ENCODE measurements at places on chromosomes 2 and 18.

- no peak for DNase-seq
Measured at GRCh38 chr2:224969633-224970260, 72.5 kb downstream of the DOCK10 start.

DNA sequence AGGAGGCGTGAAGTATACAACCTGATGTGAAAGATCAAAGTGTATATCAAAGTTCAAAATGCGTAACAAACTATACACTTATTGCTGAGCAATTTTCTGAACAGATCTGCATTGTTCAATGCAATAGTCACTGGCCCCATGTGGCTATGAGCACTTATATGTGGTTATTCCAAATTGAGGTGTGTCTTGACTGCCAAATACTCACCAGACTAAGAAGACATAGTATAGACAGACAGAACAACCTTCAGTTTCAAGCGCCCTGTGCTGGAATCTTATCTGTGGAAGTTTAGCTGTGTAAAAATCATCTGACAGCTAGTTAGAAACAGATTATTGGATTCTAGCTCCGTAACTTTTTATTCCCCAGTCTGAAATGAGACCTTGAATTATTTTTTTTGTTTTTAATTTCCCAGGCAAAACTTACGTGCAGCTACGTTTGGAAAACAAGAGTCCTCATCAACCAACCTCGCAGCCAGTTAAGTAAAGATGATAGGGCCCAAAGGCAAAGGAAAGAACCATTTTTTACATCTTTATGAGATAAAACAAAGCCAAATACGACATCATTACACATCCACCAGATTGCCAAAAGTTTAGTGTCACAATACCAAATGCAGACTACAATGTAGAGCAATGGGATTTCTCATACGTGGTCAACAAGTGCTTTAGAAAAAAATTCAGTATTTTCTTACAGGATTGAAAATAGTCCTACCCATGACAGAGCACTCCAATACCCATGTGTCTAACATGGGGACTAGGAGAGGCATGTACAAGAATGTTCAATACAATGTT is 37.2 kb downstream of the MBOAT2 start:
- no peak for DNase-seq

GRCh38 chr2:205070889-205071288 is 525.6 kb downstream of the PARD3B start:
- no peak for DNase-seq

- DNase-seq = no peak
Measured at GRCh38 chr2:9199716-9200632, 6.6 kb upstream of the ASAP2 start.

DNA sequence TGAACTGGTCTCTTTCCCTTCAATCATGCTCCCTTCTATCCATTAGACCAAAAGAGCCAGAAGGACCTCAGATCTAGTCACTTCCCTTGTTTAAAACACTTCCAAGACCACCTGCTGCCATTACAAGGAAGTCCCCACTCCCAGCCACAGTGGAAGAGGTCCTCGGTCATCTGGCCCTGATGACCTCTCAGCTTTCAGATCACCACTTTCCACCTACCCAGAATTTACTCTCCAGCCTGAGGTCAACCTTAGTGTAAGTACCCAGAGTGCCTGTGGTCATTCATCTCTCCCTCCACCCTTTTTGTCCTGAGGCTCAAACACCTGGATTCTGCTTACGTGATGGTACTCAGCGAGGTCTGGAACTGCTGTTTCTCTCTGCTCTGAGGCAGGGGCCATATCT is 67.1 kb downstream of the MARCO start:
- DNase-seq = no peak

- no peak for DNase-seq
Measured at GRCh38 chr2:70888923-70889715, 46.6 kb upstream of the ATP6V1B1 start.

- DNase-seq = no peak
Measured at GRCh38 chr2:197539734-197540133, 23.9 kb downstream of the MOB4 start.

- no peak for DNase-seq
Measured at GRCh38 chr2:183614799-183615435, 490.7 kb downstream of the NUP35 start.

DNA sequence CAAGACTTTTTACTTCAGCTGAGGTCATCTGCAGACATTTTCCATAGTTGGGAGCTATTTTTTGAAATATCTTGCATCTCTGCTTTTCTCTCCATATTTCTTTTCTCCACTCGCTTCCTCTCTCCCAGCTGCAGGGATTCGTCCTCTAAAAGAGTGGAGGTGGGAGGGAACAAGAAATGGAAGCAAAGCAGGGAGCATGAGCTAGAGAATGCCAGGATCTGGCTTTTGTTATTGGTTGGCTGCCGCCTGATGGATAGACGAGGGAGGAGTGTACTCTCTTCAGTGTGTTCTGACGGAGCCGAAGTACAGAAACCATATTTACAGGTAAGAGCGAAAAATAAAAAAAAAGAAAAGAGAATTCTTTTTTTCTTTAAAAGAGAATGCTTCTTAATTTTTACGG is at the start of gene CSRNP3:
TSS of gene CSRNP3 (plus strand) at position 282 of the 400 bp plus-strand sequence. CDS start 125,368 bp downstream, outside the sequence.
- no peak for DNase-seq

DNA sequence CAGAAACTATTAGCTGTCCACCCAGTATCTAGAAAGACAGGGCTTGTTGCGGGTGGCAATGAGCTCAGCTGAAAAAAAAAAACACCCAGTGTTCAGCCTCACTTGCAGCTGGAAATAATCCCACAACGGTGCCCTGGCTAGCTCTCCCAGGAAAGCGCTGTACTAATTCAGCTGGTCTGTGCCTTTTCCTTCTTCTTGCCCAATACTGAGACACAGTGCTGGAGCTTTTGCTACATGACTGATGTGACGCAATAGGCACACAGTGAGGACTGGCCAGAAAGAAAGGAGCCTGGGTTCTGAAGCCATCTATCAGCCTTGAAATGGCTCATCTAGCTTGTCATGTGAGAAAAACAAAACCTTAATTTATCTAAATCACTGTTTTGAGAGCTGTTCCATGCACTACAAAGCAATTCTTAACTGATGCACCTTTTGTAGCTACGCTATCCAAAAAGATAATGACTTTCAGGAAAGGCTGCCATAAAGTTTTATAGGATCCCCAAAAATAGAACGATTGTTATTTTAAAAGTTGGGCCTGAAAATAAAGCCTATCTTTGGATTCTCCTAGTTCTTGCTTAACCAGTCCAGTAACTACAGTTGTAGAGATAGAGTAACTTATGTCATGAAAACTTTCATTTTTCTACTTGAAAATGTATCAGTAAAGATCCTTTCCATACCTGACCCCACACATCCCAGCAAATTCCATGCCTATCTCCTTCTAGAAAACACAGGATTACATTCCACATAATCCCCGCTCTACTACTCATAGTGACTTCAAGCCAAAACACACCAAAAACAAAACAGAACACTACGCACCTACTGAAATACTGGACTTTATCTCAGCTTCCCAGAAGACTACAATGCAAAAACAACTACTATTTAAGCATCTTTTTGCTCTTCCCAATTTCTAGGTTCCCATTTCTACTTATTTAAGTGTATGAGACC is 15.9 kb downstream of the KIDINS220 start:
- no peak for DNase-seq

All from stimulated activated CD4-positive, alpha-beta T cell treated with anti-CD3 and anti-CD28 coated beads, Interleukin-12 subunit alpha, Interleukin-12 subunit beta, amount 100 ng/mL, for 4 hours (primary cell).